Stimulated activated CD4-positive, alpha-beta T cell treated with anti-CD3 and anti-CD28 coated beads, Interleukin-1b, Interleukin-23, amount 100 ng/mL, for 1 hour (primary cell): ENCODE measurements at places on chromosomes 2 and 18.

DNA sequence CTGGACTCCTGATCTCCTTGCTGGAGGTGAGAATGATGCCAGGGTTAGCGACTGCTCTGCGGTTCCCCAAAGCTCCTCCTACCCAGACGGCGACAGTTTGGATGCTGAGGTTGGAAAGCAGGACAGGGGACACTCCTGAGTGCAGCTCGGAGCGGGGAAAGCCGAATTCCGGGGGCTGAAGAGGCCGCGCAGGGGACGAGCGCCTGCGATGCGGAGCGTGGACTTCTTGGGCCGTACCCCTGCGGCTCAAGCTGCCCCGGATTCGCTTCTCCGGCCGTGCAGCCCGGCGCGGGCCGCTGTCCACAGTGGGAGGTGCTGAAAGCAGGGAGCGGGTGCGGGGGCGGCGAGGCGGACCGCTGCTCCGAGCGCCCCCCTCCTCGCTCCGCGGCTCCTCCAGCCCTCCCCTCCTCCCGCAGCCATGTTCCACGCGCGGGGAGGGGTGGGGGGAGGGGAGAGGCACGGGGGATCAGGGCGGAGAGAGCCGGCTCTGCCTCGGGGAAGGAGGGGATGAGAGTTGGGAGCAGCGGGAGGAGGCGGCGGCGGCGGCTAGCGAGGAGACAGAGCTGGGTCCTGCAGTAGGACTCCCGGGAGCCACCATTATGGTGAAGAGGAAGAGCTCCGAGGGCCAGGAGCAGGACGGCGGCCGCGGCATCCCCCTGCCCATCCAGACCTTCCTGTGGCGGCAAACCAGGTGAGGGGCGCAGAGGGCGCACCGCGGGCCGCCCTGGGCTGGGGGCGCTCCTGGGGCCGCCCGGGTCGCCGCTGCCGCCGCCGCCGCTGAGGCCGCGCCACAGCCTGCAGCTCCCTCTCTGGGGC is at the start of gene UNC80:
Gene UNC80, plus strand, starts transcription at position 359 of the 816 bp plus-strand sequence. Its CDS starts 241 bp downstream, at position 600.
- DNase-seq = no peak

DNA sequence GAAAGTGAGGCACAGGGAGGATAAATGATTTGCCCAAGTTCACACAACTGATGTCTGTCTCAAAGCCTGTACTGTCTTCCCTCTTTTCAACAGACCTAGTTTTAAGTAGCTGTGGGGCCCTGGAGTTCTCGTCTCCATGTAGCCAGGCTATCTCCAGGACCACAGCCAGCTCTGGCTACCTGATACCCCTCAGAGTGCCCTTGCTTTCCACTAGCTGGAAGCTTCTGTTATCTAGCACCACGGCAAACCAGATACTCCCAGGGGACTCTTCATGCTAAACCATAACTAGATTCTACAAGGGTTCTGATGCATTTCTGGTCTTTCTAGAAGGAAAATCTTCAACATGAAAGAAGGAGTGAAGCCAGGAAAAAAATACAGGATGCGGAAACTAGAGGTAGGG is 137.3 kb downstream of the GALNT14 start:
- DNase-seq = no peak

GRCh38 chr2:46538393-46538792 is 59.0 kb downstream of the TMEM247 start:
- no peak for DNase-seq

DNA sequence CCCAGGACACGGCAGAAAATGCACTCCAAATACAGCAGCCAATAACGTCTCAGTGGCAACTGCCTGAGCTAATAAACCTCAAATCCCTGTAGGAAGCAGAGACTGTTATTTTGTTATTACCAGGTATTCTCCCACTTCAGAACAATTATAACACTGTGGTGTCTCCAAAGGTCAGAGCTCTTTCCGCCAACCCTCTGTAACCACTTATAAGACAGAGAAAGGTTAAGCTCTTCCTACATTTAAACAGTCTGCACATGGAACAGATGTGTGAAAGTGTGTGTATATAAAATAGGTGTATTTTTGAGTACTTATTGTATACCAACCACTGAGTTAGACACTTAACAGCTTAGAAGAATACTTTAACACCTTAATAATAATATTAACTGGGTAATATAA is 64.1 kb downstream of the FBXO15 start:
- DNase-seq = no peak

DNA sequence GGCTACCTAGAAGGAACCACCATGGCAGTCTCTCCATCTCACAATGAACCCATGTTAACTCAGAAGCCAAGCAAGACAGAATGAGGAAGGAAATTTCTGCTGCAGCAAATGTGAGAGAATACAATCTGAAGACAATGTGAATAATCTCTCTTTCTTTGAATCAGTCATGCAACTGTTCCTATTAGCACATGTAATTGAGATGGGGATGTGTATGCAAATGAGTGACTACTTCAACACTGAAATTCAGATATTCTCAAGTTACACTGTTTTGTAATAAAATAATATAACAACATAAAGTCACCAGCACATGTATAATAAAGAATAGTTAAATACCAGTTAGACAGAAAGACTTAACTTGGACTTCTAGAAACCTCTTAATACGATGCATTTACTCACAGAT is 1200.6 kb upstream of the PIK3C3 start:
- no peak for DNase-seq

GRCh38 chr2:237314681-237315080 is 99.3 kb downstream of the COL6A3 start:
- DNase-seq = no peak

- no peak for DNase-seq
These were observed 1.2 kb upstream of the ME2 start for GRCh38 chr18:50877545-50878265.

- no peak for DNase-seq
These were observed 91.2 kb upstream of the SESTD1 start for GRCh38 chr2:179355881-179356280.

DNA sequence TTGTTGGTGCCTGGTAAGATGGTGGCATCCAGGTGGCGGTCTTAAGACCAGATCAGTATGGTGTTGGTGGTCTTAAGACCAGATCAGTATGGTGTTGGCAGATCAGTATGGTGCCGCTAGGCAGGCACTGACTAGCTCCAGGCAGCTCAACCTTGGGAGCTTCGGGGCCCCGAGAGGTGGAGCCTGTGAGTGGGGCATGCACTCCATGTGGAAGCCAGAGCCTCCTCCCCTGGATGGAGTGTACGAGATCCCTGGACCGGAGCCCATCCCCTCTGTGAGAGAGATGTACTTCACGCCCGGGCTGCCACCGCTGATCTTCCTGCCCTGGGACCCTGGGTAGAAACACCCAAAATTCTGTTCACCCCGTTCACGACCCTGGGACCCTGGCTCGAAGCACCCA is 19.0 kb downstream of the MALT1 start:
- DNase-seq = no peak

GRCh38 chr2:11344956-11345677 is 681 bp upstream of the ROCK2 start:
- DNase-seq = peak; percentile 9

DNA sequence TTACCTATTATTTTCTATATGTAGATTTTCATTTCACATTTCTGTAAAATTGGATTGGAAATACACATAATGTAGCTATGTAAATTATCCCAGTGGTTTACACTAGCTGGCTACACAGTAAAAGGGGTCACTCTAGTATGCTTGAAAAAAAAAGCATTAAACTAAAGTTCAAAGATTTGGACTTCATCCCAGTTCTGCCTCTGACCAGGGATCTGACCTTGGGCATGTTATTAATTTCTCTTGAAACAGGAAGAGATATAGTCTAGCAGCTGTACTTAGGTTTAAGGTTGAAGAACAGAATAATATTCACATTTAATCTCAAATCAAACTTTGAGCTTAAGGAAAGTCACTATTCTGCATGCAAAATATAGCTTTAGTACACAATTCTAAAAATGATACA is 64.5 kb upstream of the RPE start:
- DNase-seq = no peak

DNA sequence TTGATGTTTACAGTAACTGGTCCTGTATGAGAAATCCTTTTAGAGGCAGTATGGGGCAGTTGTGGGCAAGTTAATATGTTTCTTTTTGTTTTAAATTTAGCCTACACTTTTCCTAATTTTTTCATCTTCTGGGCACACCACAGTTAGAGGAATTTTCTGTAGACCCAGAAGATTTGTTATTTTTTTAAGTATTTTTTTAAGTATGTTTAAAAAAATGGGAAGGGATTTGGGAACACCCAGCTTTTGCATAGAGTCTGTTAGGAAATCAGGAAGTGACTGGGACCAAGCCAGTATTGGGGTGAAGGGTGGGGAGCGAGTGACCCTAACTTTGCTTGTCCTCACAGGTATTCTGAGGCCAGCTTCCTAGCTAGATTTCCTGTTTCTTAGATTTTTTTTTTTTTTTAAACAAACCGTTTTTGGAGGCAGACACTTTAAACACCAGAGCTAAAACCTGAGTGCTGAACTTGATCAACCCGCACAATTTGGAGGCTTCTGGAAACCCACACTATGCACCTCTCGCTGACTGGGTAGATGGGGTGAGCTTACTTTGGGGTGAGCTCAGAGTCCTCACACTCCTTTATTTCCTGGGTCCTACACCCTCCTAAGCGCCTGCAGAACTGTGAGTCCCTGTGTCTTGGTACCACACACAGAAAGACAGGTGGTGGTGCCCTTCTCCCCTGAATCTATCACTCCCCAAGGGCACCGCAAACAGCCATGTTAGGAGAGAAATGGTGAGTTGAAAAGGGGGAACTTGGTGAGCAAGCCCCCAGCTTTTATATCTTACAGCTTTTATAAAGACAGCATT is 5.2 kb downstream of the GATA6 start:
- DNase-seq = no peak
